Amygdala (tissue), 56 donors: ENCODE measurements at places on chromosomes 2 and 18.

- DNase-seq = no peak
Measured at GRCh38 chr2:109295781-109296117, 166.7 kb downstream of the SH3RF3 start.

- no peak for DNase-seq
Measured at GRCh38 chr2:85134896-85135659, 1.9 kb downstream of the TCF7L1 start.

DNA sequence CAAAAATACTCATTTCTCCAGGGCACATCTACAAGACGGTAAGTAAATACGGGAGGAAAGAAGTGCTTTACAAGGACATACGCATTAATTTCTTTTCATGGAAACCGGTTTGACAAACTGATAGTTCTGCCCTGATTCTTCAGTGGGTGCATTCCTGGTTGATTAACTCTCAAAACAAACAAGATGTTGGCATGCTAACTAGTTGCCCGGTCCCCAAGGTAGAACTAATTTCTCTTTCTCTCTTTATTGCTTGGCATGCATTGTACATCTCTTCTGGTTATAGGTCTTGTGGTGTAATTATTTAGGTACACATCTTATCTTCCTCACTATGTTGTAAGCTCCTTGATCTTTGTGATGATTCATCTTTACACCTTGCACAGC lies 46.9 kb upstream of the SPATS2L start:
- DNase-seq = no peak

DNA sequence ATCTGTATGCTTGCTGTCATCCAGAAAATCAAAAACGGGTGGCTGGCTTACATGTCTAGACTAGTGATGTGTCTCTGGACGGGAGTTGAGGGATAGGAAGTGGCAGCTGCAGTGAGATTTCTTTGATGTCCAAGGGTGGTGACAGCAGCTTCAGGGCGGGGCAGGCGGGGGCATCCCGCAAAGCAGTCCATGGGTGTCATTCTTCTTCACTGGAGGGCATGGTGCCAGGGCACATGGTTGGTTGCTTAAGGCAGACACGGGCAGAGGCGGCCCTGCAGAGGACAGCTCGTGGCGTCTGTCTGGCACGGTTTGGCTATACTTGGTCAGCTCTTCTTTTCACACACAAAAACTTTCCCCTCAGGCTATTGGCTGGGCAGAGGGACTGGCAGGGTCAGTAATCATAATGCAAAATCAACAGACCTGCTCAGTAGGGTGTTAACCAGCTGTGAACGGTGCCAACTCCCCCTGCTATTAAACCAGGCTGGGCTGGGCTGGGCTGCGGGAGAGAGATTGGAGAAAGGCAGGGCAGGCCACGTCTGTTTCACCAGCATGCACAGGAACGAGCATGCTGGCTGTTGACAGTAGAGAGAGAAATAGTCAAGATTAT lies 63.7 kb downstream of the COL4A3 start:
- DNase-seq = peak; percentile 6

GRCh38 chr18:64294967-64295366 lies 146.1 kb upstream of the LINC00305 start:
- no peak for DNase-seq

- DNase-seq = no peak
Measured at GRCh38 chr2:128370468-128371247, 52.0 kb upstream of the HS6ST1 start.

DNA sequence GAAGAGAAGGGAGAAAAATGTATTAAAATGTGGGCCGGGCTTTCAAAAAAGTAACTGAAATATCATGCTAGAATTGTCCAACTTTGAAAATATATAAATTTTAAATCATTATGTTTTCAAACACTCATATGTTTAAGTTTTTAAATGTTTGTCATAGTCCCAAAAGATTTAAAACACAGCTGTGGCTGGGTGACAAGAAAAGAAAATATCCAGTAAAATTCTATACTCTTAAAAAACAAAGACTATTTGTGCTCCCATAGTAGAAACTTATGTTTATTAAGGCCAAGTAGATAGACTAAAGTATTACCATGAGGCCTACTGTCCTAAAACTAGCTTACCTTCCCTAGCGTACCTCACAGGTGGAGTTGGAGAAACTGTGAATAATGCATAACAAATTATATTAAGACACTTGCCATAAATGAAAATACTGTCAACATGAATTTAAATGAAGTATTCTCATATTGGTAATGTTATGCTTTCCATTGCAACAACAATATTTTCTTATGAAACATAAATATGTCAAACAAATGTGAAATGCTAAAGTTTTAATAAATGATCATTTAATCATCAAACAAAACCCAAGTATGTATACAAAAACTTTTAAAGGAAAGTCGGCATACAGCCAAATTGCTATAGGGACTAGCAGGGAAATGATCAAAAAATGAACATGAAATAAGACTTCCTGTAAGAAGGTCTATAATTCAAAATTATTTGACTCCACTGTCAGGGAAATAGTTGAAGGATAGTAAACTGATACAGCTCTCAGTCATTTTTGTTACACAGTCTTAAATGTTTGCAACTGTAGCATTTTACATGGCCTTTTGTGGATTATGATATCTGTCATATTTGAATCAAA lies 13.4 kb downstream of the MEIS1 start:
- DNase-seq = no peak

GRCh38 chr2:205996161-205996560 lies 89.8 kb downstream of the INO80D start:
- DNase-seq = no peak

GRCh38 chr2:60488291-60488690 lies 65.2 kb downstream of the BCL11A start:
- no peak for DNase-seq

- DNase-seq = no peak
Measured at GRCh38 chr2:3176071-3176868, 201.3 kb downstream of the EIPR1 start.

GRCh38 chr2:143808166-143808565 lies 678.9 kb downstream of the ARHGAP15 start:
- DNase-seq = no peak

- no peak for DNase-seq
Measured at GRCh38 chr2:33365264-33365970, 111.0 kb upstream of the RASGRP3 start.

GRCh38 chr2:27911458-27912210 lies 21.1 kb downstream of the BABAM2 start:
- DNase-seq = no peak

DNA sequence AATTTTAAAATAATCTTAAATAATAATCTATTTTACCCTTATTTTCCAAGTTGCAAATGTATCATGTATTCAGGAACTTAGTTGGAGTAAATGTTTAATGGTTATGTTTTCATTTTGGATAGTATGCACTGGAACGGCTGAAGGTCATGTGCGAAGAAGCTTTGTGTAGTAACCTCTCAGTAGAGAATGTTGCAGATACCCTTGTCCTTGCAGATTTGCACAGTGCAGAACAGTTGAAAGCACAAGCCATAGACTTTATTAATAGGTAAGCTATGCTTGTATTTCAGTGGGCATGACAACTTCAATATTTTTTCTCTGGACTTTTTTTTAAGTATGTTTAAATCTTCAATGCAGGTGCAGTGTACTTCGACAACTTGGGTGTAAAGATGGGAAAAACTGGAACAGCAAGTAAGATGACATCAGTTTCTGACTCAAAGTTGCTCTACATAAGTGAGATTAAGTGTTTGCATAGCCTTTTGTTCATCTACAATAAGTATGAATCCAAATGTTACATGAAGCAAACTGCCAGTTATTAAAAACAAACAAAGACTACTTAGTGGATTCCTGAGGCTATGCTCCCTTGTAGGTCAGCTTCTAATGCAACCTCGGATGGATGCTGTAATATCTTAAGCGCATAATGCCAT lies 63.1 kb downstream of the SPOPL start:
- DNase-seq = no peak

DNA sequence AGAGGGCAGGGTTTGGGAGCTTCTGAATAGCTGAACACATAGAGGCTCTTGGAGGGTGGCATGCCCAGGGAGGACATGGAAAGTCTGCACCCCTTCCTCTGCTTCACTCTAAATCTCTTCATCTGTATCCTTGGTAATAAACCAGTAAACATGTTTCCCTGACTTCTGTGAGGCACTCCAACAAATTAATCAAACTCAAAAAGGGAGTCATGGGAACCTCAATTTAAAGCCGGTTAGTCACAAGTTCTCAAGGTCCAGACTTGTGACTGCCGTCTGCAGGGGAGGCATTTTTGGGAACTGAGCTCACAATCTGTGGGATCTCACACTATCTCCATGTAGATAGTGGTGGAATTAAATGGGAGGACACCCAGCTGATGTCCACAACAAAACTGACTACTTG lies 33.1 kb upstream of the STON1 start:
- no peak for DNase-seq

GRCh38 chr2:33059471-33060156 lies 112.9 kb downstream of the LTBP1 start:
- DNase-seq = no peak

DNA sequence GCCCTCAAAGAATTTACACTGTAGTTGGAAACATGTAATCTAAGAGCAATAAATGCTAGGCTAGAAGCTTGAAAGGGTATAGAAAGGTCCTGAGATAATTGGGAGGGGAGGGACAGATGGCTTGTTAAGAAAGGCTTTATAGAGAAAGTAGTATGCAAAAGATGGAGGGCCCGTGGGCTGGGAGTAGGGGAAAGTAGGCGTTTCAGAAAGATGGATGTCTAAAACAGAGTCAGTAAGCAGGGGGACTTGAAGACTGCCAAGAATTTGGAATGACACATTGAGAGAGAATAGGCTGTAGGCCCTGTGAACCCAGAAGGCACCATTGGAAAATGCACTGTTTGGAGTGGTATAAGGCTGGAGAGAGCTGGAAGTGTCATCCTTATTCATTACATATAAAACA lies 822 bp downstream of the PSMG2 start:
- DNase-seq = no peak
